ENCODE measurements at places on chromosomes 13 and 19. TPM values are rescaled to one million over a fixed set of nuclear protein-coding genes. Genes with fewer than 3 reads are reported as not detected.
A peak's percentile ranks its signal among the peaks of the same experiment; 100 is the strongest.

The JAK3 gene
- 18.8 TPM for total RNA-seq

The TSSK6 gene
- total RNA-seq: 3.1 TPM

GRCh38 chr19:16957151-16957701 is 68.4 kb downstream of the F2RL3 start:
- peak; percentile 55 for DNase-seq
- H3K4me1 ChIP-seq: peaks cover 2% of the 10 kb centered on the region

DNA sequence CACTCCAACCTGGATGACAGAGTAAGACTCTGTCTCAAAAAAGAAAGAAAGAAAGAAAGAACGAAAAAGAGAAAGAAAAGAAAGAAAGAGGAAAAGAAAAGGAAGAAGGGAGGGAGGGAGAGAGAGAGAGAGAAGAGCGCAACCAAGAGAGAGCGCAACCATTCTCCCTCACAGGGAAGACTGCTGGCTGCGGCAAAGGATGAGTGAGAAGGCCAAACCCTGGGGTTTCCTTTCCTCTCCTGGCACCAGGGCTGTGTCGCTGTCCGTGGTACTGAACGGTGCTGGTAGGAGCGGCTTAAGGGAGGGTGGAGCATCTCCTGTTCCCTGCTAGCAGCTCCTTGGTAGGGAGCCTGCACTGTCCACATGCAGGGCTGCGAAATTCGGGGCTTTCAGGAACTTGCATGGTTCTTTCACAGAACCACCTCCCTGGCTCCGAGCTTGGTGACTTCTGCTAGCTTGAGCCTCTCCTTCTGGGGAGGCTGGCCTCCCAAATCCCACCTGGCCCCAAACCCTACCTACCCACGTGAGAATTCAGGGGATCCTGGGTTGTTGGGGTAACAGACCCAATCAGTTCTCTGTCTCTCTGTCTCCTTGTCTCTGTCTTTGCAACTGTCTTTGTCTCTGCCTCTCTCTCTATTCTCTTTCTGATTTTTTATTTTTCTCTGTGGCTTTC is 51.1 kb upstream of the ZNRF4 start:
- no peaks in the 10 kb centered on the region for H3K36me3 ChIP-seq
- DNase-seq: peak; percentile 94
- no peak overlapping the region for H3K27ac ChIP-seq
- no peaks in the 10 kb centered on the region for H3K27me3 ChIP-seq
- no peak overlapping the region for H3K4me3 ChIP-seq

Measured in lung (tissue), 17 donors.